CD8-positive, alpha-beta memory T cell (primary cell): ENCODE measurements at places on chromosomes 7 and 10. TPM values are rescaled to one million over a fixed set of nuclear protein-coding genes. Genes with fewer than 3 reads are reported as not detected.

DNA sequence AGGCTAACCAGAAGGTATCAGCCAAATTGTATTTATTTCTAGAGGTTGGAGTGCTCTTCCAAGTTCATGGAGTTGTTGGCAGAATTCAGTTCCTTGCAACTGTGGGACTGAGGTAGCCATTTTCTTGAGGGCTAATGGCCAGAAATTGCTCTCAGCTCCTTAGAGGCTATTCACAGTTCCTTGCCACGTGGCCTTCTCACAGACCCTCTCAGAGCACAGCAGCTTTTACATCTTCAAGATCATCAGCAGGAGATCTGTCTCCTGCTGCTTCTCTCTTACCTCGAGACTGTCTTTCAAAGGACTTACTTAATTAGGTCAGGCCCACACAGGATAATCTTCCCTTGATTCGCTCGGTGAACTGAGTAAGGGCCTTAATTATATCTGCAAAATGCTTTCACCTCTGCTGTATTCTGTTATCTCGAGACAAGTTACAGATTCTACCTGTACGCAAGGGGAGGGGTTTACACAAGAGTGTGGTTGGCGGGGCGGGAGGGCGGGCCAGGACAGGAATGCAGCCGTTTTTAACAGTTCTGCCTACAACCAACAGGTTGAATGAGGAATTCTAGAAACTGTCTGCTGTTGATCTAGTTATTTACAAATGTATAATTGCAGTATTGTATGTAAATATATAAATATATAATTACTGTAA is 15.0 kb downstream of the MIOS start:
- no peak for DNase-seq
- H3K27me3 ChIP-seq: no peaks in the 10 kb centered on the region
- H3K36me3 ChIP-seq: no peaks in the 10 kb centered on the region
- no peak overlapping the region for H3K4me3 ChIP-seq
- H3K4me1 ChIP-seq: no peaks in the 10 kb centered on the region

DNA sequence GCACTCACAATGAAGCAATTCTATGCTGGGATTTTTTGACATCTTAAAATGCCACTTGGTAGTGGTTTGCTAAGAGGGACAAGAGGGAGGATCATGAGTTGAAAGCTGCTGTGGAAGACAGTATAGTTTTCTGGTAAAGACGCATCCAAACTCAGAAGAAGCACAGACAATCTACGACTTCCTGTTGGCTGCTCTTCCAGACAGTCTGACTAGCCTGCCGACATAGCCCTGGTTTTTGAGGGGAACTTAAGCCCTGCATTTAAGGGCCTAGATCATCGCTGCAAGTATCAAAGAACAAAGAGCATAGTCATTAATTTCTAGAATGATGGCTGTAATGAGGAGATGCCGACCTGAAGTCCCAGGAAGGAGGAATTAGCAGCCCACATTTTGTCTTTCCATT is 99.9 kb upstream of the IKZF1 start:
- H3K4me3 ChIP-seq: no peak overlapping the region
- H3K4me1 ChIP-seq: peaks cover 45% of the 10 kb centered on the region
- H3K27ac ChIP-seq: no peak overlapping the region
- peak; percentile 38 for DNase-seq

The ZNF239 gene
- total RNA-seq: 1.4 TPM

The SGCE gene
- total RNA-seq: 0.70 TPM

DNA sequence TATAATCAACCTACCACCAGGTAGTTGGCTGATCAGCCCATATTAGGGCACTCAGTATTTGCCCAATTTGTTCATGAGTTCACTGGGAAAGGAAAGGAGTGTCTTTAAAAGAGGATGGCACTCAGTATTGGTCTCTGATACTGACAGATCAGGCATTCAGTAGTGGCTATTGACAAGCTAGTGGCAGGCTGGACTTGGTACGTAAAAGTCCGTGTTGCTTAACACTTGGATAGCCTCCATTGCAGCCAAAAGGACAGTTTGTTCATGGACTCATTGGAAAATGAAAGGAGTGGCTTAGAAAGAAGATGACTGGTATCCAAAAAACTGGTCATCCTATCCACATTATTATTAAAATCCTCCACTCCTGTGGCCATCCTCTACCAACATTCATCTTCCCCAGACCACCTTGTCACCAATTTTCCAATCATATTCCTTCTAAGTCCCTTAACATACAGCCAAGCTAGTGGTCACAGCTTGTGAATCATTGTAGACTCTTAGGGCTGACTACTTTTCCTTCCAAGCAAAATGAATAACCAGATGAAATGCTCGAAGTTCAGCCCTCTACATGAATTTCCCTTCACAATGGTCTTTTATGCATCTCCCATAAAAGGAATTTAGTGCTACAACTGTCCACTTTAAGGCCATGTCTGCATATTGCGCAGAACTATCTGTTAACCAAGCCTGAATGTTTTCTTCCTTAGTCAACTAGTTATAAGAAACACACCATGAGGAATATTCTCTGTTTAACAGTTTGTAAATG is 78.6 kb upstream of the MAGI2 start:
- H3K27ac ChIP-seq: no peak overlapping the region
- no peaks in the 10 kb centered on the region for H3K27me3 ChIP-seq
- no peaks in the 10 kb centered on the region for H3K4me1 ChIP-seq
- H3K36me3 ChIP-seq: no peaks in the 10 kb centered on the region
- no peak overlapping the region for H3K4me3 ChIP-seq
